Suppressor macrophage treated with lipopolysaccharide for 4 hours (primary cell): ENCODE measurements at places on chromosomes 12 and 14.
A peak's percentile ranks its signal among the peaks of the same experiment; 100 is the strongest.

DNA sequence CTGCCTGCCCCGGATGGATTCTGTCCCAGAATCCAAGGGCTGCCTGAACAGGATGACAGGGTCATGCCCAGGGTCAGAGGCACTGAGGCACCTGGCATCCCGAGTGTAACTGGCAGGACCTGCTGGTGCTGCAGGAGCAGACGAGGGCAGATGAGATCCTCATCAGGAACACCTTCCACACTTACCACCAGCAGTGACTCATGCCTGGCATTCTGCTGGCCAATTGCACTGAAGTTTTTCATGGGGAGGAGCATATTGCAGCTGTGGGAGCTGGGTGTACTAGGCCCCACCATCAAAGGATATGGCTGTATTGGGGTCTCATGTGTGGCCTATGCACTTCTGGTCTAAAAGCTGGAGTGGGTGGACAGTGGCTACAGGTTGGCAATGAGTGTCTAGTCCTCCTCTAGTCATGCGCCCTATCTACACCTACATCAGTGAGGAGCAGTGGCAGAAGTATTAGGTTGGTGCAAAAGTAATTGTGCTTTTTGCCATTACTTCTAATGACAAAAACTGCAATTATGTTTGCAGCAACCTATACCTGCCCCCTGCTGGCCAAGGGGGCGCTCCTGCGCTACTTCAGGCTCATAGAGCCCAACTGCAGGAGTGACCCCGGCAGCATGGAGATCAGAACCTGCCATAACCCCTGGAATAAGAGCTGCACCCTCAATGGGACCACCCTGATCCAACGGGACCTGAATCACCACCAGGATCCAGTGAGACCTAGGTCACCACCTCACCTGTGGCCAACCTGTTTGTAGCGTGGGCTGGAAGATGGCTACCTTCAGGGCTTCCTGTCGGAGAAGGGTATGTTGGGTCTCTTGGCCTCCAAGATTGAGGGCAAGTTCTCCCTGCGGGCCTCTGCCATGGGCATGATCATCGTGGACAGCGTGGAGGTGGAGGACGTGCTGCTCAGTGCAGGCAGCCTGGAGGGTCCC is 8.0 kb upstream of the C12orf42 start:
- DNase-seq, result peak; percentile 14

DNA sequence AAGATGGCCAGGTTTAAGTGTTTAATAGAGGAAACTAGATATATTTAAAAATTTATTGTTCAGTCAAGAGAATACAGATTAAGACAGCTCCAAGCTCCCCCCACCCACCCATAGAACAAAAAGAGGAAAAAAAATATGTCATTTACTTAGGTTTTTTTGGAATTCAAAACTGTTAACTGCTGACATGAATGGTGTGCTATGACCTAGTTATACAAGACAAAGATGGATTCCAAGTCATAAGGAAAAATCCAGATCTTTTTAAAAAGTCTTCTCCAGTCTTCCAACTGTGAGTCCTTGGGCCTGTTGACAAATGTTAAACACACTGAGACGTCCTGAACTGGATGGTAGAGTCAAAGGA is 1.3 kb upstream of the SETD1B start:
- DNase-seq, result no peak

DNA sequence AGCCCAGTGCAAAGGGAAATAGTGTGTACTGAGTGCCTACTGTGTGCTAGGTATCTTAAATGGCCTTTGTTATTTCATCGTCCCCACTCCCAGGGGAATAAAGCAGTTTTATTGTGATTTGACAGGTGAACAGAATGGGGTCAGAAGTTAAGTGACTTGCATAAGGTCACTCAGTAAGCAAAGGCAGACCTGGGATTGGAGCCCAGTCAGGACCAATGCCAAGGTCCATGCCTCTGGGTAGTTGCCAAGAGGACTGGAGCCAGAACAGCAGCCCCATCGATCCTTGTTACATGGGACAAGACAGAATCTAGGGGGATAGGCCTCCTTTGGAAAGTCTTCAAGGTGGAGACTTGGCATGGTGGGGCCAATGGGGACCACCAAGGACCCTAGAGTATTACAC is 227.4 kb upstream of the PWP1 start:
- DNase-seq, result no peak

DNA sequence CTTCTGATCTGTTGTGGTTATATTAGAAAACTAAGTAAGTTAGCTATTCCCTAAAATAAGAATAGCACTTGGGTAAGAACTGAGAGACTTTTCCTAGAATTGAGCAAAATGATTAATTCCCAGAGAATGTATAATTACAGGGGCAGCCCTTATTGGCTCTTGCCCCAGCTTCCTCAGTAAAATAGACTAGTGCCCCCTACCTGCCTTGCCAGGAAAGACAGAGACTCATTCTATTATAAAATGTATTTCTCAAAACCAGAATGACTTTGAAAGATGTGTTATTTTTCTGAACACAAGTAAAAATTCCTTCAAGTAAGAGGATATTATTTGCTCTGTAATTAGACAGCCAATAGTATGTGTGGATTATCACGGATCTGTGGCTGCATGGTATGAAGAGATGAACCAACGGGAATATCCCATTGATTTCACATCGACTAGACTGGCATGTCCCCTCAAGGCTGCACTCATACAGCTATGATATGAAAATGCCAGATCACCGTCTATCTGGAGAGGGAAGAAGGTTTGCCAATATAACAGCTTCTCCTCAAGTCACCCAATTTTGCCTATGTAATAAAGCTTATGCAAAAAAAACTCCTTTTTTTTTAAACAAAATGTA is 7.4 kb upstream of the GLRX5 start:
- DNase-seq, result peak; percentile 69

DNA sequence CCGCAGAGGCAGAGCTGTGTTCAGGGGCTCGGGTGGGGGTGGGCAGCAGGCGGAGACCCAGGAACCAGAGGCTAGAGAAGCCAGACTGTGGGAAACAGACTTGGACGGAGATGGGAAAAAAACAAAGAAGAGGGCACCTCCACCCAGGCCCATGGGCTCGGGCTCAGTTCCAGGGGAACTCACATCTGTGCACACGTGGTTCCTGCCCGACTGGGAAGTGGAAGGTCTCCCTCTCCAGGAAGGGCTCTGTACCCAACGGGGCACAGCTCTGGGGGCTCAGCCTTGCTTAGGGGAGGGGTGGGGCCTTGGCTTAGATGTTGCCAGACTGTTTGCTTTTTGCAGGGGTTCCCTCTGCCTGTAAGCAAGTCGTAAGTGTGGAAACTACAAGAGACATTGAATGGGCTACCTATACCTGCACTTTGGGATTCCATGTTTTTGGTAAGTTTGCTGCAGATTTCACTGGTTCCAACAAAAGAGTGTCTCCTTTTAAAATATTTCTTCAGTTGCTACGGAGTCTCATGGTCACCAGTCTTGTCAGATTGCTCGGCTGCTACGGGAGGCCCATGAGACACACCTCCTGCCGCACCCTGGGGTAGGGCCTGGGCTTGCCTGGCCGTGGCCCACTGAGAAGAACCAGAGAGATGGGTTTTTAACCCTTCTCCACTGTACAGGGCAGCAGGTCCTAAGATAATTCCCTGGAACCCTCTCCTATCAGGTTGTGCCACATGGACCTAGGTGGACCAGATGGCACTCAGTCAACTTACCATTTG is 127.6 kb upstream of the EVL start:
- no peak for DNase-seq

DNA sequence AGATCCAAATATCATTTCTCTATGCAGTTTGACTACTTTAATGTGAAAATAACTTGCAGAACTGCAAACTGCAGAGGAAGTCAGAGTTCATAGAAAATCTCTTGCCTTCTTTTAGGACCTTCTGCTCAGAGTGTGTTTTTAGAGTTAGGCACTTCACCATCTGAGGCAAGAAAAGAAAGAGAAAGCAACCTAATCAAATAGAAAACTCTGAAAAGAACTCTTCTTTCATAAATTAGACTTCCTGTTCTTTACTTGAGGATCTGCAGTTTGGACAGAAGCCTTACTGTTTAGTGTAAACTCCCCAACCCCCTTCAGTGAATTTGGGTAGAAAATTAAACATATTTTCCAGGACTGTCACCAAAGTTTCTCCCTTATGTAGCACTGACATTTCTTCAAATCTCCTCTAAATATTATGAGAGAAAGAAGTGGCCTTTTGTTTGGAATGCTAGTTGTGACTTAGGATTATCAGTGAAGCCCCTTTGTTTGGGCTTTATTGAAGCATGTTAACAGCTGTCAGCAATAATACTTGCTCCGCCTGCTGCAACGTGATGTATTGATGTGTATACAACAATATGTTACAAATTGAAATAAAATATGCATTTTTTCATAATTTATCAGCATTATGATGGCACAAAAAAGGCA is 99.5 kb downstream of the PDZRN4 start:
- peak; percentile 2 for DNase-seq

- DNase-seq, result no peak
Observed at GRCh38 chr14:80638620-80639515, 302.7 kb downstream of the CEP128 start.

DNA sequence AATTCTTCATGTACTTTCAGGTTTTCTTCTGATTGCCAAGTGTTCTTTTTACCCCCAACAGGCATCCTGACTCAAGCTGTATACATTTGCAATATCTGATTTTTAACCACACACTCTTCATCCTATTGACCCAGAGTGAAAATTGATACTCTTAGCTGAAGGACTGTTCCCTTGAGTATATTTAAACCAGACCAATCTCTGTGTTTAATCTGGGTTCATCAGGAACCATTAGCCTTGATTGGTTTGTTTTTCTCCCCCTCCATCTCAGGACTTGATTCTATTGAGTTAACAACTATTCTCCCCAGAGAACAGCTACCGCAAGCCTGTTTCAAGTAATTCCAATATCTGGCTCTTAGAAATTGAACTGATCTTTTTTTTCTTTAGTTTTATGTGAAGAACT is 222.3 kb upstream of the NOVA1 start:
- DNase-seq, result no peak

- DNase-seq, result peak; percentile 25
Observed at GRCh38 chr14:102320033-102320660, 601 bp downstream of the ZNF839 start.

GRCh38 chr12:121423682-121424623 is 24.0 kb downstream of the RNF34 start:
- peak; percentile 80 for DNase-seq

GRCh38 chr14:29937116-29937515 is 9.5 kb upstream of the PRKD1 start:
- DNase-seq, result no peak

DNA sequence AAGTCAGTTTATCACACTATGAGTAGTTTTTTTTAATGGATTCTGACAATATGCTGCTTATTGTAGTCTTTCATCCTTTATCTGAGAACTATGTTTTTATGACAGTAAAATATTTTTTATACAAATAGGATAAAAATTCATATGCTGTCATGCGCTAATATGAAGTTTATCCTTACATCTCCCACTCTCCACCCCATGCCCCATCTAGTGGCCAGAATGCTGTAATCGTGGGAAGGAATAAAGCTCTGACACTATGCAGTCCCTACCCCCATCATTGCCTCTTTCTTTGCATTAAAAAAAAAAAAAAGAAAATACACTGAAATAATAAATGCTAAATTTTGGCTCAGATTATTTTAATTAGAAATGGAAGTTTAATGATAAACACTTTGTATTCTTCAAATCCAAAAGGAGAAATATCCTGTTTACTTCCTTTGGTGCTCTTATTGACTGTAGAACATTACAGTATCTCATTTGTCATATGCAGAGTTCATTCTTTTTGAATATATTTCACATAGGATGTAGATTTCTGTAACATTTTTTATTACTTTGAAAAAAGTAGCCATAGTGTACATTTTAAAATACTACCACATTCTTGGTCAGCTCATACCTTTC is 145.9 kb upstream of the SLCO1C1 start:
- peak; percentile 12 for DNase-seq

DNA sequence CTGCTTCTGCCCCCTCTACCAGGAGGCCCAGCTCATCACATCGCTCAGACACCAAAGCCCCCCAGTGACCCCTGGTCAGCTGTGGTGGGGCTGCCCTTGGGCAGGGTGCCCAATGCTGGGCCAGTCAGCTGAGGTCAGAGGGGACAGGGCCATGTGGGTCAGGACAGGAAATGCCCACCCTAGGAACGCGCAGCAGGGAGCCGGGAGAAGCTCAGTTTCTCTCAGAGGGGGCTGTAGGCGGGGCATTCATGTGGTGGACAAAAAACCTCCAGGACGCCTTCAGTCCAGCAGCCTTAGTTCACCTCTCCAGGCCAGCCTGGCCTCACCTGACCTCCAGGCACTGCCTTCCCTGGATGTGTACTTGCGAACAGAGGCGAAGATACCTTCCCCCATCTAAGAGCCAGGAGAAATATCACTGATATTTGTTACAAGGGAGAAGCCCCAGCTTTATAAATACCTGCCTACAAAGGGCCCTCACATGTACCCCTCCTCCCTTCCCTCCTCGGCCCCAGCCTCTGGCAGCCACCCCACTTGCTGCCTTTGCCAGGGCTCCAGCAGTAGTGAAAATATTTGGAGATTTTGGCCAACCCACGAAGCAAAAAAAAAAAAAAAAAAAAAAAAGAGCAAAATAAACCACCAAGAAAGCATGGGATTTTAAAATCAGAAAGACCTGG is 41.9 kb upstream of the PLEKHG6 start:
- DNase-seq, result no peak

- peak; percentile 15 for DNase-seq
Observed at GRCh38 chr12:132124766-132125425, 19.2 kb downstream of the DDX51 start.

- DNase-seq, result no peak
Observed at GRCh38 chr12:42669553-42669952, 80.0 kb upstream of the PRICKLE1 start.

DNA sequence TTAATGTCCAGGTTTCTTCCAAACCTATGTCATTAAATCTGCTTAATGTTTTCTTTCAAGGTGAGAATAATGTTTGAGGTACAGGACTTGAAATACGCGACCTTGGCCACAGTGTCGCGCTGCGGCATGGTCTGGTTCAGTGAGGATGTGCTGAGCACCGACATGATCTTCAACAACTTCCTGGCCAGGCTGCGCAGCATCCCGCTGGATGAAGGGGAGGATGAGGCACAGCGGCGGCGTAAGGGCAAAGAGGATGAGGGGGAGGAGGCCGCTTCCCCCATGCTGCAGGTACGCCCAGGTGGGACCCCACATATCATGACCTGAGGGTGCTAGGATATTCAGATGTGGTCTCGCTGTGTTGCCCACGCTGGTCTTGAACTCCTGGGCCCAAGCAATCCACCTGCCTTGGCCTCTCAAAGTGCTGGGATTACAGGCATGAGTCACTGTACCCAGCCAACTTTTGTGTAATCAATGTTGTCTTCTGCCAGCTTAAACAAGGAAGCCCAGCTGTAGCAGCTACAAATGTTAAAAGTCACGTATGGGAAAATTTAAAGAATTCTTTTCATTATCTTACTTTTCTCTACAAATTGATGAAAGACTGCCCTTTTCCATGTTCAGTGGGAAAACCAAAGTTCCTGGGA is 50.8 kb downstream of the DYNC1H1 start:
- no peak for DNase-seq
